ENCODE measurements at places on chromosomes 12 and 14. TPM values are rescaled to one million over a fixed set of nuclear protein-coding genes. Genes with fewer than 3 reads are reported as not detected.

GRCh38 chr14:101225157-101226152, 321.9 kb upstream of the RTL1 start:
- no peak for DNase-seq

DNA sequence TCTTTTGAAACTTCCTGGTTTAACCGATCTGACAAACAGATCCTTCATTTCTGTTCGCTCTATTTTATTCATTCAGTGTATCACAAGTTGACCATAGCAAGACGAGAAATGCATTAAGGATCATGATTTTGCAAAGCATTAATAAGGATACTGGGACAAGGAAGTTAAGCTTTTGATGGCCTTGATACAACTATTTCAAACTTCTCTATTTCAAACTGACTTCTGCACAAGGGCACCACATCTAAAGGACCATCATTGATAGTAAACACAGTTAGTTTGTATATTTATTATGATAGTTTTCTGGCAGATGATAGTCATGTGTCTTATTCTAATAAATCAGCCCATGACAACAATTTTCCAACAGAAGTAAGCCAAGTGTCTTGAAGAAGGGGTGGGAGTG, 25.8 kb upstream of the PLXNC1 start:
- DNase-seq: no peak

DNA sequence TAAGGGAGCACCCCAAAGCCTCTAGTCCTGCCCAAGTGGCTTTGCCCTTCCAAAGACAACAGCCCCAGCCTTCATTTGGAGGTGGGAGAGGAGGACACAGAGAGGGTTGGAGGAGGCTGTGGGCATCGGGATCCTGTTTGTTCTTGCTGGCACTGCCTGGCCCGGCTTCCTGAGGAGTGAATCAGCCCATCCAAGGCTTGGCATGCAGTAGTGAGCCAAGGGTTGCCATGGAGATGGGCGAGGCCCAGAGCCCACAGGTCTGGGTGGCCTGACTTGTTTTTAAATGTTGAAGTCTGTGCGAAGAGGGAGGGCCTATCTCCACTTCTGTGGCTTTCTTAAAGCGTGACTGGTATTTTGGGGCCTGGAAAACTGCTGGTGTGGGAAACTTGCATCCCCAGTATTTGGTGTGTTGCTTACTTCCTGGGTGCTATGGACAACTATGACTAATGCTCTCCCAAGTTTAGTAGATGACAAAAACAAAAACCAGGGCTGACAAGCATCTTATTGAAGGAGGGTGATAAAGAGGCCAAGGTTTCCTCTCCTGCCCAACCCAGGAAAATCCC, 15.8 kb downstream of the CD9 start:
- DNase-seq: no peak

DNA sequence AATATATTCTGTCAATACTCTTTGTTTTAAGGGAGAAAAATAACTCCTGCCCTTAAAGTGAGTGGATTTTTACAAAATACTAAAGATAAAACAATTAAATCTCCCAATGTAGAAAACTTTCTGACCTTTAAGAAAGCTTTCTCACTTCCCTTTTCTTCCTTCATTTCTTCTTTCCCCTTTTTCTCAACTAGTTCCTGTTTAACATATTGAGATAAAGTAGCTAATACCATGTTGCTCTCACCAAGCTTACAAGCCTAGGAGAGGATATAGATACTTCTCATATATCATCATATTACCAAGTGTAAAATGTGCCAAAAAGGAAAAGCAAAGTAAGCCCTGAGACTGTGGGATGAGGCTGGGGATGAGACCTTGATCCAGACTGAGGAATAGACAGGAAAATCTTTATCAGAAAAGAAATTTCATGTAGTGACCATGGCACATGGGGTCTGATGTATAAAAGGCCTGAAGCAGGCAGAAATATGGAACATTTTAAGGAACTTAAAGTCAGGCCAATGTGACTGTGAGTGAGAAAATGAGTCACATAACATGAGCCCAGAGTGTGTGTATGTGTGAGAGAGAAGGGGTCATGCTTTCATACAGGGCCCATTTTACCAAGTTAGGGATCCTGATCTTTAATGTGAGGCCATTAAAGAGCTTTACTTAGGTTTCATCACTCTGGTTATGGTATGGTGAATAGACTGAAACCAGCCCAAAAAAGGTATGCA, 1.6 kb upstream of the RPL10L start:
- no peak for DNase-seq

GRCh38 chr12:86663716-86664115, 407.5 kb upstream of the MGAT4C start:
- DNase-seq: no peak

The SMIM41 gene
- 0.24 TPM for total RNA-seq

GRCh38 chr14:29749327-29749726, 178.3 kb downstream of the PRKD1 start:
- DNase-seq: no peak

The CLECL1 gene
- 111 TPM for total RNA-seq

The MYO1H gene
- not detected for total RNA-seq

The TSPAN31 gene
- 35.8 TPM for total RNA-seq

The LRTM2 gene
- not detected for total RNA-seq

- DNase-seq: no peak
These were observed 101.6 kb upstream of the KRAS start for GRCh38 chr12:25352083-25352918.

DNA sequence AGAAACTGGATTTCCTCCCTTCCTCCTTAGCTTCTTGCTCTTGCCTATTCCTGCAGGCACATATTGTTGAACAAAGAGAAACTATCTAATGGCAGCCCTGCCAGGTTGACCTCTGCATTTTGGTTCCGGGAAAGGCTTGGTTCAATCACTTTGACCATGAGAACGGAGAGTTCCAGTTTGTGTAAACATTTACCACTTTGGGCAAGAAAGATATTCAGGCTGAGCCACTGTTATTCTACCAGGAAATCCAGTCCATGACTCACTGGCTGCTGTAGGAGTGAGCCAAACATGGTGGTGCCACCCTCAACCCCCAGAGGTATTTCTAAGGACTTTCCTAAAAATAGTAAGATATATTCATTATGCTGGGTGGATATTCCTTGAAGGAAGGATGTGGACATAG, 242.2 kb upstream of the OR4E1 start:
- DNase-seq: no peak

DNA sequence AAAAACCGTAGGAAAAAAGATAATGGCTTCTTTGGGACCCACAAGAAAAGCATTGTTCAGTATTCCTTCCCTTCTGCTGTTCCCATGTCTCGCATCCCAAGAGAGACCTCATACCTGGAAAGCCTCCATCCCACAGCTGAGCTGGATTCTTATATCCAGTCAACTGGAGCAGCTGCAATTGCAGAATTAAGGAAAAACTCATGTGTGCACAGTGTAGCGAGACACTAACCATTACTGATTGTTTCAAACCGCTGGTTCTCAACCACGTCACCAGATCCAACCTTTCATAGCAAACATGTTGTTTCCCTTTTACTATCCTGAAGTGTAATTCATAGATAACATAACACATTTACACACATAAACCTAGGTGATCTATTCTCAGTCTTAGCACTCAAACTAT, 5.5 kb upstream of the RNASE10 start:
- DNase-seq: no peak

GRCh38 chr14:81172881-81173280, 47.9 kb downstream of the GTF2A1 start:
- no peak for DNase-seq

The KCNK10 gene
- 0.07 TPM for total RNA-seq

DNA sequence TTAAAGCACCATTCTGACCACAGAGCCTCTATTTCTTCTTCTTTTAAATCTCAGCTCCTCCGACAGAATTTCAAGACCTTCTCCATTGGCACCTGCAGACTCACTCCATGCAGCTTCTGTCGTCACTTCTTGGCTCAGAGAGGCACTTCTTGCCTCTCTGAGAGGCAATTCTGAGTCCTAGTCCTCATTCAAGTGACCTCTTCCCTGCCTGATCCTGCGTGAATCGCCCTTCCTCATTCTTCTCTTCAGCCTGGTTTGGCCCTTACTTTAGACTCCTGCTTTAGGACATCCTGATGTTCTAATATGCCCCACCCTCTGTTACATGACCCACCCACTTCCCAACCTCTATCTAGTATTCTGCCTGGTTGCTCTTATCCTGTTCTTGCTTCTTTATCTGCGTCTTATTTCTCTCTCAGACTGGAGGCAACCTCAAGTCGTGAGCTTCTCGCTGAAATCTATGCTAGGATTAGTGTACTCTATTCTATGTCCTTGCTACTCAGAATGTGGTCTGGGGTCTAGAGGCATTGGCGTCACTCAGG, 55.6 kb upstream of the CISTR start:
- DNase-seq: no peak

DNA sequence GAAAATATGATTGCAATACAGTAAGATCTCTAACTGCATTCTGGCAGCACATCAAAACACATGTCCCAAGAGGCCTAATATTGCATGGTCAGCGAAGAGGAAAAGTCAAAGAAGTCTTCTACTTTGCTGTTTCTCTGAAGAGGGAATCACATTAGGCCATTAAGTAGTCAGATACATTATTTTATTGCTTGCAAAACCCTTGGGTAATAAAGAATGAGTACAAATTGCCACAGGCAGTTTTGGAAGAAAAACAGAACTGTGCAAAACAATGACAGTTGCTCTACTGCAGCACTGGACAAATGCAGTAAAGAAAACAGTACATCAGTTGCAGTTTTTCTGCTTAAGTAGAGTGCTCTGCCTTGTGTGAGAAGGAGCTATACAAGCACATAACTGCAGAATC, 211.9 kb downstream of the MED13L start:
- no peak for DNase-seq

The KERA gene
- total RNA-seq: not detected

DNA sequence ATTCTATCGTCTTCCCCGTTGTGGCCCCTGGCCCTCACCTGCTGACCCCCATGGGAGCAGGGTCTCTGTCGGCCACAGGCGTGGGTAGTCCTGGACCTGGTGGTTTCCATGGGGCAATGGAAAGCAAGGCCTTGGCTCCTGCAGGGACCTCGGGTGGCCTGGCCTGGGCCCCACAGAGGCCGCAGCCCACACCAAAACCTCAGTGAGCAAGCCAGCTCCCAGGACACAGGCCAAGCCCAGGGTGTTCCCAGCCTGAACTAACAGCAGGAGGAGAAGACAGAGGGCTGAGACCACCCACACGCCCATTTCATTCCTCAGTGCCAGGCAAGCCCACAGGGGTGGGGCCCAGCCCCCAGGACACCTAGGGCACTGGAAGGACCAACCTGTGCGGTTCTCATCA, 16.9 kb downstream of the ABCB9 start:
- DNase-seq: no peak

DNA sequence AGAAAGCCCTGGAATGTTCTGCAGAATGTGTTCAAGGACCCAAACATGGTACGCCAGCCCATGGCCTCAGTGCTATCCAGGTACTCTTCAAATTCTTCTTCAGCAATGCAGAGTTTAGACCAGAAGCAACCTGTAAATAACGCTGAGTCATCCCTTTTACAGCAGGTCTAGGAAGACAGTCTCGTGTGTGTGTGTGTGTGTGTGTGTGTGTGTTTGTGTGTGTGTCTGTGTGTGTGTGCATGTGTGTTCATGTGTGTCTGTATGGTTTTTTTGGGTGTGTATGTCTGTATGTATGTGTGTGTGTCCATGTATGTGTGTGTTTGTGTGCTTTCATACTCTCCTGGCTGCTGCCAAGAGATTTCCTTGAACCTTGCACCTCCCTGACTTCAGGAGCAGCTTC, 60.1 kb upstream of the RFX4 start:
- DNase-seq: no peak

- DNase-seq: no peak
These were observed 45.5 kb downstream of the GIT2 start for GRCh38 chr12:109950625-109951024.

The NFE2 gene
- total RNA-seq: not detected

- no peak for DNase-seq
These were observed 18.7 kb upstream of the HDAC7 start for GRCh38 chr12:47838286-47838931.

The RHOJ gene
- total RNA-seq: not detected

- no peak for DNase-seq
These were observed 163.9 kb downstream of the MED13L start for GRCh38 chr12:116113398-116114130.

DNA sequence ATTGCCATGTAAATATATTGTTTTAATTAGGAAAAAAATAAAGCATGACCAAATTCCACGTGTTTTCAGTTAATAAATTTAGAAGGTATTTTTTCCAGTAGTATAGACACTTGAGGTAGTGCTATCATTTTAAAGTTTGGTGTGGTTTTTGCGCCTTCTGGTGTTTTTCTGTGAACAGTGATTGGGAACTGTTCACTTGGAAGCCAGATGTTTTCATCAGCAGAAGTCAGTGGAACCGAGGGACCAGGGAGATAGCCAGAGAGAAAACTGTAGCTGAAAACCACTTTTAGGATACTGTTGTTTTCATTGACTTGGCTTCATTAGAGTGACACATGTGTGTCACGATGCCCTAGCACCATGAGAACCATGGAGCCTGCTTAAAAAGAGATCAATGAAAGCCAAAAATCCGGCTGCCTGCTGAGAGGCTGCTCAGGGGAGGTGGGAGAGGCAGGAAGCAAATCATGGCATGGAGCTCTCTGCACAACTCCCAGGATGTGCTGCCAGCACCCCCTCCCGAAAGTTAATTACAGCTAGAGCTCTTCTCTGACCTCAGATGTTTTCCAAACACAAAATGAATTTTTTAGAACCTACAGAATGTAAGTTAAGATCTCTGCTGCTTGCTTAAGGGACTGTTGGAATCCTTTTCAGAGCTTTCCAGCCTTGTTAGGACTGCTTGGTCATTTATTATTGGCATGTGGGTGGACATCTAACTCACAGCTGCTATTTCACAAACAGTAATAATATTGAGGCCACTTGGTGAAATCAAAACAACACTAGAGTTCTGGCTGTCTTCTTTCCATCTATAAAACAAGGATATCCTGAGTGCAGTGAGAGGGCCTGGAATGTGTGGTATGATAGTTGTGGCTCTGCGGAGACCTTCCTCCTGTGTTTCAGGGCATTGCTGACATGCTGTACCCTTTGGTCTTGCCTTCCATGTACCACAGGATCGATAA, 192.3 kb downstream of the ANO4 start:
- DNase-seq: no peak

The HHIPL1 gene
- not detected for total RNA-seq

The SMIM10L1 gene
- total RNA-seq: 8.8 TPM
